ENCODE measurements at places on chromosomes 6 and 20.

DNA sequence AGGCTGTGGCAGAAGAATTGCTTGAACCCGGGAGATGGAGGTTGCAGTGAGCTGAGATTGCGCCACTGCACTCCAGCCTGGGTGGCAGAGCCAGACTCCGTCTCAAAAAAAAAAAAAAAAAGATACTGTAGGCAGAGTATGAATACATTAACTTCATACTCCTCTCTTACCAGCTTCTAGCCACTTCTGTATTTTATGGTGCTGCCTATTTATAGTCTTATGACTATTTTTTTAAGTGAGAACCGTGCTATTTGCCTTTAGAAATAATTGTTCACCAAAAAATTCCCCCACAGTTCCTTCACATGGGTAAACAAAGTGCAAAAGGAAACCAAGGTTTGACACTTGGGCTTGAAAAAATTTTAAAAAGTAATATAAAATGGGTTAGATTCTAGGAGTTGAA is 1.5 kb upstream of the SNRNP48 start:
- DNase-seq: no peak

DNA sequence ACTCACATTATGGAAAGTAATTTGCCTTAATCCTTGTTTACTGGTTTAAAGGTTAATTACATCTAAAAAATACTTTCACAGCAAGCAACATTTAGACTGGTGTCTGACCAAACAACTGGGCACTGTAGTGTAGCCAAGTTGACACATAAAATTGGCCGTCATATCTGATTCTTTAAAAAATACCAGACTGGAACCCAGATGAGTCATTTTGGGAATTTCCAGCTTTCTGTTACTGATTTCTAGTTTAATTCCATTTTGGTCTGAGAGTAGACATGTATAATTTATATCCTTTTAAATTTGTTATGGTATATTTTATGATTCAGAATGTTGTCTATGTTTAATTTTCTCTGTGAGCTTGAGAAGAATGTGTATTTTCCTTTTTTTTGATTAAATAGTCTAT is 44.1 kb downstream of the SCP2D1 start:
- DNase-seq: no peak

GRCh38 chr6:134175532-134176263 is 123.3 kb upstream of the SLC2A12 start:
- peak; percentile 93 for DNase-seq

GRCh38 chr6:10641528-10641927 is 52.9 kb downstream of the C6orf52 start:
- DNase-seq: no peak

DNA sequence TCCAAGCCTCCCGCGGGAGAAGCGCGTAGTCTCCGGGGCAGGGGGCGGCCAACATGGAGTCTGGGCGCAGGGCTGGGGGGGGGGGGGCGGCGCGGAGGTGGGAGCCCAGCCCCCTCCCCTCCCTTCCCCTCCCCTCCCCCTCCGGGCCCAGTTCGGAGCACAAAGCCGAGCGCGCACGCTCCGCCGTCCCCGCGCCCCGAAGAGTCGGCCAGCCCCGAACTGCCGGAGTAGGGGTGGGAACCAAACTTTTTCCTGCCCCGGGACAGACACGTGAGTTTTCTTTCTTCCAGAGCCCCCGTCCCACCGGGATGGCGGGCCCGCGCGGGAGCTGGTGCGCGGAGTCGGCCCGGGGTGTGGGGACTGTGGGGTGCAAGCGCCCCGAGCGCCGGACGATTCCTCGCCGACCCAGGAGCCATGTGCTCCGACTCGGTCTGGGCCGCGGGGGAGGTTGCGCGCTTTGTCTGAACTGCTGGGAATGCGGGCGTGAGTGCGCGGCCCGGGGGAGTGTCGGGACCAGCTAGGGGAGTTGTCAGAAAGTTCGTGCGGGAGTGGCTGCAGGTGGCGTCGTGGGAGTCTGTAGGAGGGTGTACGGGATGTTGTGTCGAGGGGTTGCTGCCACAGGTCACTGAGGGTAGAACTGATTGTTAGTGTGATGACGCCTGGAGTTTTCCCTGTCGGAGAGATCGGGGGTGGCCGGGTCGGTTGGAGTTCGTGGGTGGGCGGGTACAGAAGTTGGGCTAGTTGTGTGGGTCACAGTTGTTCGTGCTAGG is 1.2 kb downstream of the TGIF2 start:
- DNase-seq: no peak

- no peak for DNase-seq
These were observed 44.2 kb upstream of the MAP3K7 start for GRCh38 chr6:90631046-90631445.

DNA sequence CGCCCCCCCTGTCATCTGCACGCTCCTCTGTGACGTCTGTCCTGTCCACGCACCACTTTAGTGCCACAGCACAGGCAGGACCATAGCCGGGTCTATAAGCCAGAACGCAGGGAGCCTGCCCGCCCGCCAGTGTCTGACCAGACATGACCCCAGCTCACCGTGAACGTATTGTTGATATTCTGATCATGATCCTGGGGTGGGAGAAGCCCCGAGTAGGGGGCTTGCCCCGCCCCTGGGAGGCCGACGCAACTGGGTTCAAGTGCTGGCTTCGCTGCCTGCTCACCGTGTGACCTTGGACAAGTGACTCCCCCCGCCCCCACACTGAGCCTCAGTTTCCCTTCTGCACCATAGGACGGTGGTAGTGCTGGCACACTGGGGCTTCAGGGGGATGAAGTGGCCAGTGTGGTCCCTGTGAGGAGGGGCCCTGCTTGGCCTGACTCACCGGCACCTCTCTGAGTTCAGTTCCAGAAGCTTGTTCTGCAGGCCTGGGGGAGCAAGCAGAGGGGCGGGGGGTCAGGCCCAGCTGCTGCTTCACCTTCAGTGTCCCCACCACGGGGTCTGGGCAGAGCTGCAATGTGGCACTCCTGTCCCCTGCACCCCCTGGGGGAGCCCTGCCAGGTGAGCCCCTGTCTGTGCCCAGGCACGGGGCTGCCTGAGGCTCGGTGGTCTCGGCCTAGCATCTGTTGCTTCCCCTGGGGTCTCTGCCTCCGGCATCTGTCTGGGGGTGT is 9.2 kb downstream of the RBBP8NL start:
- no peak for DNase-seq

GRCh38 chr20:41619360-41620100 is 1.4 kb upstream of the CHD6 start:
- DNase-seq: no peak

GRCh38 chr6:37985355-37985754 is 165.8 kb downstream of the ZFAND3 start:
- no peak for DNase-seq

- no peak for DNase-seq
These were observed 431 bp downstream of the LOC128125822 start for GRCh38 chr6:63572747-63573075.

- DNase-seq: no peak
These were observed 172.9 kb upstream of the MCHR2 start for GRCh38 chr6:100166956-100167355.

Data from mesenteric fat pad (tissue), 1 donor.